ENCODE measurements at places on chromosomes 3 and 15.

- DNase-seq, result no peak
Measured at GRCh38 chr3:79587150-79587549, 180.6 kb downstream of the ROBO1 start.

DNA sequence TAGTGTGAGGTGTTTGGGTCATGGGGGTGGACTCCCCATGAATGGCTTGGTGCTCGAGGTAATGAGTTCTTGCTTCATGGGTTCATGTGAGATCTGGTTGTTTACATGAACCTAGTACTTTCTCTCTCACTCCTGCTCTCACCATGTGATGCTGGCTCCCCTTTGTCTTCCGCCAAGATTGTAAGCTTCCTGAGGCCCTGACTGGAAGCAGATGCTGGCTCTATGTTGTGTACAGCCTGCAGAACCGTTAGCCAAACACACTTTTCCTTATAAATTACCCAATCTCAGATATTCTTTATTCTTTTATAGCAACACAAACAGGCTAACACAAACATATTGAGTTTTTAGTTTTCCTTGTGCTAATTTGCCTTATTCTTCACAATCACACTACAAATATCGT is 3.2 kb upstream of the CSPG5 start:
- DNase-seq, result no peak

DNA sequence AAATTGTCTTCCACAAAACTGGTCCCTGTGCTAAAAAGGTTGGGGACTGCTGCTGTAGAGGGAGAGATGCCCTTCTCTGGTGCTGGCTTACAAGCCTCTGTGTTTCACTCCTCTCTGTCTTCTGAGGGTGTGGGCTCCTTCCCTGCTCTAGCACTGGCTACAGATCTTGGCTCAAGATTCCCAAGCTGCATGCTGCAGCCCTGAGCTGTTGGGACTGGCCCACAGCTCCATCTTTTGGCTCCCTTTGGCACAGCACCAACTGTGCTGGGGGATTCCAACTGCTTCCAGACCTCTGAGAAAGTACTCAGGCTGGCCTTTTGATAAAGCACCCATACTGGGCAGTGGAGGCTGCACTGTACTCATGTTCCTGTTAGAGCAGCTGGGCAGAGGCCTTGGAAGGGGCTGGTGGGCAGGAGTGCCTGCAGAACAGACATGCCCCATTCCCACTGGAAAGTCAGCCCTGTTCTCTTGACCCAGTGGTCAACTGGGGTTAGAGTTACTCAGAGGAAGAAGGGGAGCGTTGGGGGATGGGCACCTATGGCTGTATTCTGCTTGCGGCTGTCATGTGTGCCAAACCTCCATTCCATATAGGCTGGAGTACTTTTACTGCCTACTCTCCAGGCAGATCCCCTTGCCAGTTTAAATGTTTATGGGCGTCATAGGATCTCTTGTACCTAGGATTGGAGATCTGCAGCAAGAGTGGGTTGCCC is 55.7 kb downstream of the GALK2 start:
- DNase-seq, result no peak

DNA sequence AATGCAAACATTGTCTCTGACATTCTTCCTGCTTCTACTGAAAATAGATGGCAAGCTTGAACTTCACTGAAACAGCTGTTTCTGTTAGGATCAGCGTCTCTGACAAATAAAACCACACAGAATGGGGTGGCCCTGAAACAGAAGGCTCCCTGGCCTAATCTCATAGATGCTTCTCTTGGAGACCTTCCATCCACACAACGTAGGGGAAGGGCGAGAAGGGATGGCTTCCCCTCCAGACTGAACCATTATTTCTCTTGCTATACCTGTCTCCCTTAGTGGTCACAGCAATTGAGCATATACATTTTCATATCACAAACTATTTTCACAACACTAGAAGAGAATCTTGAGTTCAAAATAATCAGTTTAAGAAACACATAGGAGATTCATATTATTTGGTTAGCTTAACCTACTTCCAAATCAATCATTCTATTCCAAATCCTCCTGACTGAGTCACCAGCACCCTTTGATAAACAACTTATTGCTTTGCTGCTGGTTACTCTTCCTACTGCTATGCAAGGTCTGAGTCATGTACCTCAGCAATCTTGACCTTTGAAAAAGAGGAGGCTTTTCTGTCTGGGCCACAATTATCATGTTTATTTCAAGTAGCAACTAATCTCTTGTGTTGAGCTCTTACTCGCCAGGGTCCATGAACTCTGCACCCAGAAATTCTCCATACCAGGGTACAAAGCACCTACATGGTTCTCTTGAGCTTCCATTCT is 45.5 kb downstream of the CBLB start:
- no peak for DNase-seq

GRCh38 chr3:28940530-28940929 is 340.3 kb upstream of the RBMS3 start:
- no peak for DNase-seq

DNA sequence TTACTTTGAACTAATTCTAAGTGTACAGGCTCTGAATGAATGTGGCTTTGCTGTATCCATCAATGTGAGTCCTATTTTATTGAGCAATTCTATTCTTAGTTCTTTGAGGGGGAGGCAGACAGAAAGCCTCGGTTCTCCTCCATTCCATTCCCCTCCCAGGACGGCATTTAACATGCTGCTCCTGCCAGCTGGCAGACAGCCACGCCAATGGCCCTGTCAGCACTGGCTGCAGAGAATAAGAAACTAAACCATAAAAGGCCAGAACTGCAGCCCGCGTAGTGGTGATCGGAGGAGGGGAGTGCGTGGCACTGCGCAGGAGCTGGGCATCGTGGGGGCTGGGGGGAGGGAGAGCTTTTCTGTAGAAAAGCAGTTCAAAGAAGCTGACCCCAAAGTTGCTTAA is 76.0 kb upstream of the HACD2 start:
- no peak for DNase-seq

GRCh38 chr15:59170295-59171066 is 36.2 kb upstream of the LDHAL6B start:
- DNase-seq, result no peak

DNA sequence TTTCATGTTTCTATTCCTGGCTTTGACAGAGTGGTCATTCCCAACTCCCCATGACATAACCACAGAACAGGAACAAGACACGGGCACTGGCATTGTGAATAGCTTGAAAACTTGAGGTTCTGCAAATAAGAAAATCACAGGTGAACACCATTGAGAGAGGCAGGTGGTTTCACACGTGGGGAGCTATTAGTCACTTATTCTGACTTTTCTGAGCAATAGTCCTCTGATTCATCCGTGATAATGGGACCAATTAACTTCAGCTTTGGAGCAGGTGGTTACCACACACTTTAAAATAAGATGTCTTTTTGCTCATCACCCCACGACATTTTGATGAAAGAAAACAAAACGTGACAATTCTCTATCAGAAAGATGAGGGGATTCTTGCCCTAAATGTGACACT is 224.7 kb downstream of the KLF13 start:
- DNase-seq, result no peak

- DNase-seq, result no peak
Measured at GRCh38 chr15:36832774-36833463, 253.5 kb downstream of the CDIN1 start.

- DNase-seq, result no peak
Measured at GRCh38 chr15:62188744-62189143, 23.7 kb upstream of the C2CD4B start.

DNA sequence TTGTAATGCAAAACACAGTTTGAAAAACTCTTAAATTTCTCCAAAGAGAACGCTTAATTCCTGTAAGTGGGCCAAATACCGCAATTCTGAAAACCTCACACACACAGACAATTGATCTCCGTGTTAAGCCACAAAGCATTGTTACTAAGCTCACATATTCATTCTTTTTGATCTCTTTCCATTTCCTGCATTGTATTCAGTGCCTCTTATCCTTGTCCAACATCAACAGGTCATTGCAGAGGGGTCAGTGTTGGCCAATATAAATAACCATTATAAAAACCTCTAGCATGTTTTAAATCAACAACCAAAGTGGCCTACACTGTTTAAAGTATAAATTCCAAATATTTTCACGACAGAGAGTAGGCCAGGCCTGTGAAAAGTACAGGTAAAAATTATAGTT is 171.1 kb downstream of the PDZRN3 start:
- no peak for DNase-seq

DNA sequence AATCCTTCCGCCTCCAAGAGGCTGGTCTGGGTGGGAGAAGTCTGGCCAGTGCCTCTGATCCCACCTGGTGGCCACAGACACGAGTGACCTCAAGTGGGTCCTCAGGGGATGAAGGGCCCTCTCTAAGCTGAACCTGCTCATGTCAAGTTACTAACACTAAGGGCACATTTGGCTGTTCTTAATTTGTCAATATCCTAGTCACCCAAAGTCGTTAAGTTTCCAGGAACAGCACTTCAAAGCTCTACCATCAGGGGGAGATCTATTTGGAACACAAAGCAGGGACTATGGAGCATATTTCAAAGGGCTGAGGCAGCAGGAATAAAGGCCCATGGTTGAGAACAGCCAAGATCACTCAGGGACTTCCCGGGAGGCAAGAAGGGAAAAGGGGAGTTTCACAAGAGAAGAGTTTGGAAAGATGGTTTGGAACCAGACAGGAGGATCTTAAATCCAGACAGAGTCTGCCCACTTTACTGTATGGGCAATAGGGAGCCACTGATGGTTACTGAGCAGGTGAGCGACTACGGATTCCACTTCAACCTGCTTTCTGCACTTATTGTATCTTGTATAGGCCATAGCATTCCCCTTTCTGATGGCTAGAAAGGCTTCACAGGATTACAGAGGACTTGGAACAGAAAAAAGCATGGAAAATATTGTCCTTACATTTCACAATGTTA is 13.7 kb downstream of the OXTR start:
- DNase-seq, result no peak

- no peak for DNase-seq
Measured at GRCh38 chr15:70503073-70503745, 260.1 kb downstream of the UACA start.

DNA sequence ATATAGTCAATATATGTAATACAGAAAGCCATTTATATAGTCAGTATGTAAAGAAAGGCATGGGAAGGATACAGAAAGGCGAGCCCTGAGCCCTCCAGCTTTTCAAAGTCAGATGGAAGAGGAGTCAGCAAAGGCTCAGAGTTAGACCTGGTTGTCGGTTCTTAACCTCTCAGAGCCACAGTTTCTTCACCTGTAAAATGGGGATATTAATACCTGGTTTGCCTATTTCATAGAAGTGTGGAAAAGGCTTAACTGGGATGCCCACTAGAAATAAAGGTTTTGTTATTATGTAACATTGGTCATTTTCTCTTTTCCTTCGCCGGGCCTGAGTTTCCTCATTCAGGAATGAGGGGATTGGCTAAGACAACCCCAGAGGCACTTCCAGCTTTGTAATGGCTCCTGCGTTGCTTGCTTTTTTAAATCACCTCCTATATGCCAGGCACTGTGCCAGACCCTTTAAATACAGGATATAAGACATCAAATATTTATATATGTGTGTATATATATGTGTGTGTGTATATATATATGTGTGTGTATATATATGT is 2.4 kb downstream of the CRELD1 start:
- DNase-seq, result no peak

DNA sequence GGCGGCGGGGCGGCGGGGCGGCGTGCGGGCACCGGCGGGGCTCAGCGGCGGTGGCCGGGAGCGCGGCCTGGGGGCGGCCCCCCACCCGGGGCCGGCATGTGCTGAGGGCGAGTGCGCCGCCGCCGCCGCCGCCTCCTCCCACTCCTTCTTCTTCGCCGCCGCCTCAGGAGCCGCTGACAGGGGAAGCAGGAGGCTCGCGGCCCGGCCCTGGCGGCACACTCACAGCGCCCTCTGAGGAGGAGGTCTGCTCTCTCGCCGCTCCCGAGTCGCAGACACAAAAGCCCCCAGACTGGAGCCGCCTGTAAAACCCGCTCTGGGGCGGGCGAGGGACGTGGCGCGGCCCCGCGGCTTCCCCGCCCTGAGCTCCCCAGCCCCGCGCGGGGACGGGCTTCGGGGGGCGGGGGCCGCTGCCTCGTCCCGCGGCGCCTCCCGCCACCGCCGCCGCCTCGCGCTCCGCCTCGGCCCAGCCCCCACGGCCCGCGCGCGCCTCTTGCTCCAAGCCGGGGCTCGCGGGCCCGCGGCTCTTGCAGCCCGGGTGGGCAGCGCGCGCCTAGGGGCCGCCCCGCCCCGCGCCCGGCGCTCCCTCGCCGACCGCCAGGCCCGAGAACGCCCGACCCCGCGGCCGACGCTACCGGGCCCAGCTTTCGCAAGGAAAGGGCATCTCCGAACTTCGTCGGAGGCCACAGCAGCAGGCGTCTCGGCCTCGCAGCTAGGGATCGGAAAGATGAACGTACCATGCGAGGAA is at the start of gene PYGO1:
Gene PYGO1 (minus strand): TSS at position 276 of the 745 bp plus-strand sequence. CDS start 462 bp downstream, outside the sequence.
- DNase-seq, result no peak

DNA sequence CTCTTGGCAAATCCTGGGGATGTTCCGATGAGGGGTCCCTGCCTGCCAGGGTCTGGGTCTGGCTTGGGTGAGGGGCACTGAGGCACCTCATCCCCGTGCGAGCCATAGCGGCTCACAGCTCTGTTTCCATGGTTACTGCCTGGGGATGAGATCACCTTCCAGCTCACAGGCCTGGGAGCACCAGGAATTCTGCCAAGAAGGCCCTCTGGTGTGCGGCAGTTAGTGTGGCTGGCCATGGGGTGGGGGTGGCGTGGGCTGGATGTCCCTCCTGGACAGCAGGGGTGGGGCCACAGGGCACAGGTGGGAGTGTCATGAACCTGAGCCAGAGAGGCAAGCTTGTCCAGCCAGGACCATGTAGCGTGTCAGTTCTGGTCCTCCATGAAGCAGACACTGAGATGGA is 22.1 kb upstream of the PRR23E start:
- DNase-seq, result no peak

DNA sequence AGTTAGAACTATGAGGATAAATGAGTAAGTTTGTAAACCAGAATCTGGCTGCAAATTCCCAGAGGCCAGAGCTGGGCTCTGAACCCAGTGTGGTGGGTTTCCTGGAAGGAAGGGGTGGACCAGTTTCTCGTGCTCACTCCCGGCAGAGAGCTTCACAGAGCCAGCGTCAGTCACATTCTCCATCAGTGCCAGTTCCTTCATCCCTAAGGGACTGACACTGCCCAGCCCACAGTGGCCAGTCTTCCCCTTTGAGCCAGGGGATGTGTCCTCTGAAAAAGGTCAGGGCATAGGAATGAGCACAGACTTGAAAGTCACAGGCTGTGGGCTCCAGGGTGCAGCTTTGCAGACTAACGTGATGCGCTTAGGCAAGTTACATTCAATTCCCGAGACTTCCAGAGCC is 135.8 kb upstream of the HACD2 start:
- DNase-seq, result no peak

- DNase-seq, result no peak
Measured at GRCh38 chr3:23624305-23624704, 181.4 kb upstream of the UBE2E1 start.

DNA sequence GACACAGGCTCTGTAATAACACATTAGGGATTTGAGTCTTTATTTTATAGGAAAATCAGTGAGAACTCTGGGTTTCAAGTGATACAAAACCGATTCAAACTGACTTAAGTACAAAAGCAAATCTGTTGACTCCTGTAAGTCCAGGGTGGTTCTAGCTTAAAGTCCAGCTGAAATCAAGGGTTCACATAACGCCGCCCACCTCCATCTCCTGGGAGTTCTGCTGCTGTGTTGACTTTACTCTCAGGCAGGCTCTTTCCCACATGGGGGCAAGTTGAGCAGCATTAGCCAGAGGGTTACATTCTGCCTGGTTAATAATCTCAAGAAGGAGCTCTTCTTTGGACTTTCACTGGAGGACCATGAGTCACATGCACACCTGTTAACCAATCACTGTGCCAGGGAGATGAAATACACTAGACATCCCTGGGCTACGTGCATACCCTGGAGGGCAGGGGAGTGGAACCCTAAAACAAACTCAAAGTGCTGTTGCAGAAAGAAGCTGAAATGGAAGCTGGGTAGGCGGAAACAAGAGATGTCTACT is 9.7 kb upstream of the RNF7 start:
- no peak for DNase-seq
